ENCODE measurements at places on chromosomes 4 and X.

DNA sequence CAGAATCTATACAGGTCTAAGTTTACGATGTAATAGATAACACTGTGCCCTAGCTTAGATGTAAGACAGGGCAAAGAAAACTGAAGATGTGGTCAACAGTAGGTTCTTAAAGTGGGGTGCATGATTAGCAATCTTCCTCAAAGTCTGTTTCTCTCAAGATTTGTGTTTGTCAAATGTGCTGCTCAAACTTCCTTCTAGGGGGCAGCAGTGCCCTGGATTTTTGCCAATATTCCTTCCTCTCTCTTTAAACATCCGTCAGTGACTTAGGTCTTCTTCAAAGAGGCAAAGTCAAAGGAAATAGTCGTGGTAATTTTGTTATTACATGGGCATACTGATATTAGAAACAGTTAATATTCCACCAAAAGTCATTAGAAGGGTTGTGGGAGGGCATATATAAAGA, 4.2 kb upstream of the PDHA2 start:
- DNase-seq, result no peak

DNA sequence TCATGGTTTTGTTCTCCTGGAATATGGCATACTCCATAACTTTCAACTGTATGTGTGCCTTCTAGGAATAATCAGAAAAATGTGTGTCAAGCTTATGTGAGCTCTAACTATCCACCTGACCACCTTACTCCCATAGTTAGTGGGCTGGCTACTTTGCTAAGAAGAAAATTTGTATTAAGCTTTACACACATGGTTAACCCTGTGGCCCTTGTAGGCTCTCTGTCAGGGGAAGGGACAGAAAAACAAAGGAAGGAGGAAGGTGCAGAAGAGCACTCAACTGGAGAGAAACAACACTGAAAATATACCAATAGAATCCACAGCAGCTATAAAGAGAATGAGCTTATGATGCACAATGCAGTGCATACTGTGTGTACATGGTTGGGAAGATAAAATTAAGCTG, 84.6 kb downstream of the PPP3CA start:
- DNase-seq, result no peak

DNA sequence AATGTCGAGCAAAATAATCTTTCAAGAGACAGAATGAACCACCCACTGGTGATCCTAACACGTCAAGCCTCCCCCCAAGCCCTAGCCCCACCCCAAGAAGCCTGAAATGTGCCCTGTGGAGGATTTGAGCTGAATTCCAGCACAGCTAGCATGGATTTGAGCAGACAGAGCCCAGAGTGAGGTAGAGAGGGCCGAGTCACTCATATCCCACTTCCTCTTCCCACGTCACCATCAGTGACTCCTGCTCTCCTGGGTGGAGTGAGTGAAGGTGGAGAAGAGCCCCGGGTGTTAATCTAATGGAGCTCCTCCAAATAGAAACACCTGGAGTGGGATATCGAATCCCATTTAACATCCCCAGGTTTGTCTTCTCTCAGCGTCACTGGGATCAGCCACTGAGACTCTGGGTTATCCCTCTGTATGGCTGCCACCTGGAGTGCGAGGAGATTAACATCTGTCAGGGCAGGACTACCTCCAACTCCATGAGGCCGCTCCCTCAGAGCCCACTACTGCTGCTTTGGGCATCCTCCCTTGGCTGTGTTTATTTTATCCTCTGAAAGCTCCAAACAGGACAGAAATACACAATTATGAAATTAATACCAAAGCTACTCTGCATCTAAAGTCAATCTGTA, 136.6 kb downstream of the NWD2 start:
- no peak for DNase-seq

- peak; percentile 52 for DNase-seq
These were observed 3.5 kb downstream of the CCNI start for GRCh38 chr4:77072195-77072753.

GRCh38 chrX:81195712-81196111, 6.0 kb downstream of the HMGN5 start:
- peak; percentile 19 for DNase-seq

DNA sequence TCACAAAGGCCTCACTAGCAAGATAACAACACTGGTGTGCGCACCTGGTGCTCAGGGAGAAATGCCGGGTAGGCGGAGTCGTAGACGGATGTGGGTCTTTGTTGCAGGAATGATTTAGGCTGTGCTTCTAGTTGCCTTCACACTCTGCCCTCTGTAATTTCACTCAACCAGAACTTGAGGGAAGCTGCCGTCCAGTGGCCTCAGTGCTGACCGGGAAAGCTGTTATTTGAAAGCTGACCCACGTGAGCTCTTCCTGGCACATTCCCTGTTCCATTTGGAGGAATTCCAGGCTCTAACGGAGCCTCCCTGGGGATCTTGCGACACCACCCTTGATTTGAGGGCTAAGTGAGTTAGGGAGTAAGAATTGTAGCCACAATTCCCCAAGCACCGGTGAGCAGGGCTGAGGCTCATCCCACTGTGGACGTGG, 15.9 kb downstream of the SH3TC1 start:
- no peak for DNase-seq

- DNase-seq, result no peak
These were observed 154.5 kb upstream of the QRFPR start for GRCh38 chr4:121535351-121535750.

GRCh38 chr4:74108457-74109115, 9.6 kb upstream of the CXCL2 start:
- DNase-seq, result no peak

GRCh38 chrX:110675886-110676285, 119.7 kb downstream of the CHRDL1 start:
- no peak for DNase-seq

- no peak for DNase-seq
These were observed 160.1 kb upstream of the NDST3 start for GRCh38 chr4:117874216-117874615.

DNA sequence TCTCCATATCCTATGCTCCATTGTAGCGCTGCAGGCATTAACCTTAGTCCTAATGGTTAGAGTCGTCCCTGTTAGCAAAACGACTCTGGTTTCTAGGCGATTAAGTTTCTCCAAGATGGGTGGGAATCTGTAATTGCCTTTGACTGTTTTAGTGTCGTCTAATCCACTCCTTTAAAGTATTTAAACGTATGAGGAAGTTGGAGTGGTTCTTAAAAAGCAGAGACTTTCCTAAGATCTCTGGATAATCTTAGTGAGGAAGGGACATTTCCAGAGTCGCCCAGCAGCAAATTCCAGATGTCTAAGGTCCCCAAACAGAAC, 285 bp downstream of the MRPS18C start:
- DNase-seq, result no peak

- no peak for DNase-seq
These were observed 10.4 kb upstream of the TMEM255A start for GRCh38 chrX:120321520-120322281.

GRCh38 chrX:23952984-23953907, 45.4 kb downstream of the CXorf58 start:
- DNase-seq, result peak; percentile 50

DNA sequence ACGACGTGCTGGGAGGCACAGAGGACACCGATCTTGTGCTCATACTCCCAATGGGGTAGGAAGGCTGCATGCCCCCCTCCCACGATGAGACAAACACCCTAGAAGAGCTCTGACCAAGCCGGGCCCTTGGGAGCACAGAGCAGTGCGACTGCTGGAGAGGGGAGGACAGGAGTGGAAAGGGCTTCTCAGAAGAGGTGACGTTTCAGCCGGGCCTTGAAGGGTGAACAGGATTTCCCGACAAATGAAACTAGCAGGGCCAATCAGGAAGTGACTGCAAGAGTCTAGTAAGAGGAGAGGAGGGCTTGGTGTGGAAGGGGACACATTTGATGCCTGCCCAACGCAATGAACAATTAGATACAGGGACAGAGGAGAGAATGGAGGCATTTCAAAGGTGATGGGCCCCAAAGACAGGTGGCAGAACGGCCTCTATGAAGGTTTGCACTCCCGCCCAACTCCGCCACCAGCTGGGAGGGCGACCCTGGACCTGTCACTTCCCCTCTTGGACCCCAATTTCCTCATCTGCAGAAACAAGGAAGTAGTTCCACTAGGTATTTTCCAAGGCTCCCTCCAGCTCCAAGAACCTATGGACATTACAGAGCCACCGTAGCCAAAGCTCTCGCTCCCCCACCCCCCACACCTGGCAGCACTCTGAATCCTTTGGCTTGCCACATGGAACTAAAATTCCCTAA, 3.9 kb downstream of the HCFC1 start:
- no peak for DNase-seq

- DNase-seq, result no peak
These were observed 435.2 kb downstream of the IDS start for GRCh38 chrX:149069899-149070298.

DNA sequence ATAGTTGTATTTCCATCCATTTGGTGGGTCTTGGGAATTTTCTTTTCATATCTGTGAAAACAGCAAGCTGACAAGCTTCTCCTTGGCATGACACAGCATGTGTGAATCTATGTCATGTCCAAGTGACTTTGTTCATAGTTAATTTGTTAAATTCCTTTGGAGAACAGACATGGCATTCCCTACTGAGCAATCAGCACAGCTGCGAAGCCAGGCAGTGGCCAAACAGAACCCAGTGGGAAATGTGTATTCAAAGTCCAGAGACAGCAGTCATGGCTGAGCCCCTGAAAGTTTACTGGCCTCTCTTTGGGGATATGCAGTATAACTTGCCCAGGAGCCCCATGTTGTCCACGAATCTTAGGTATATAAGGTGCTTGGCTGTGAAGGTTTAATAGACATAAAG, 474.7 kb downstream of the NKX6-1 start:
- DNase-seq, result no peak

DNA sequence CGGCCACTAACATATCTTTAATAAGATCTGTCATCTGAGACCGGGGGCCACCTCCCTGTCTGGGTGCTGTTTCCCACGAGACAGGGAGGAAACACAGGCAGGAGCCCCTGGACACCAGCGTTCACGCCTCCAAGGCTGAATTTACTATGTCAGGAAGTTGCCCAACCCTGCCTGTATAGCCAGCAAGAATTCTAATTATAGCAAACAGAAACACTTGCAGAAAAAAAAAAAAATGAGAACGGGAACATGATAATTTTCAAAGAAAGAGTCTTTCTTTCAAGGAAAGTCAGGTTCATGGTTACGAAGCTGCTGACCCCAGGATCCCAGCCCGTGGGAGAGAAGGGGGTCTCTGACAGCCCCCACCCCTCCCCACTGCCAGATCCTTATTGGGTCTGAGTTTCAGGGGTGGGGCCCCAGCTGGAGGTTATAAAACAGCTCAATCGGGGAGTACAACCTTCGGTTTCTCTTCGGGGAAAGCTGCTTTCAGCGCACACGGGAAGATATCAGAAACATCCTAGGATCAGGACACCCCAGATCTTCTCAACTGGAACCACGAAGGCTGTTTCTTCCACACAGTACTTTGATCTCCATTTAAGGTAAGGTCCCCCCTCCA, at the start of gene IL3RA:
TSS of gene IL3RA (plus strand) at position 455 of the 613 bp plus-strand sequence. CDS start 4,981 bp downstream, outside the sequence.
- no peak for DNase-seq

DNA sequence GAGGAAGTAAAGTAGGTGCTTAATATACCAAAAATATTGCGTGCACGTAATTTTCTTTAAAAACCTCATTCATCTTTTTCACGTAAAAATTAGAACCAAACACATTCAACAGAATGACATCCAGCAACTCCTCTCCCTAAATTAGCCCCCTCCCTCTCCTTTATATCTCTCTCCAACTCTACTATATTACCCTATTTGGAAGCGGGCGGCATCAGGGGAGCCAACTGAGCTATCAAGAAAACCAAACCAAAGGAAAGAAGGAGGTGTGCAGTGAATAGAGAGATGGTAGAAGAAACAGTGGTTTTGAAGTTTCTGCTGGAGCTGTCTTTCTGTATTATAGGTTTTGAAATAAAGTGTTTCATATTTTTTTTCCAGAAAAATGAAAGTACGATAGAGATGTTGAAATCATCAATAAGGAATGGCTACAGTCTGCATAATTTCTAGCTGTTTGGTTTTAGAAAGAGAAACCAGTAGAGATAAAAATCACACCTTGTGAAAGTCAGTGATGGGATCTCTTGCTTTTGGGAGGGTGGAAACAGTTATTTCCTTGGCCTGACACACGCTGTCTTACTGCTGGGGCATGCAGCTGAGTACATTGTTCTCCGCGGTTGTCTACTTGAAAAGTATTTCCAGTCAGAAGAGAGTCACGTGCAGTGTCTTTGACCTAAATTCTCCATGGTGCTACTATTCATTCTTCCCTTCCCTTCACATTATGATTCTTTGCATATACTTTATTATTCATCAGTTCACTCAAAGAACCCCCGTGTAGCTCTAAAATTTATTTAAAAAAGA, 94.1 kb upstream of the WDR17 start:
- no peak for DNase-seq

DNA sequence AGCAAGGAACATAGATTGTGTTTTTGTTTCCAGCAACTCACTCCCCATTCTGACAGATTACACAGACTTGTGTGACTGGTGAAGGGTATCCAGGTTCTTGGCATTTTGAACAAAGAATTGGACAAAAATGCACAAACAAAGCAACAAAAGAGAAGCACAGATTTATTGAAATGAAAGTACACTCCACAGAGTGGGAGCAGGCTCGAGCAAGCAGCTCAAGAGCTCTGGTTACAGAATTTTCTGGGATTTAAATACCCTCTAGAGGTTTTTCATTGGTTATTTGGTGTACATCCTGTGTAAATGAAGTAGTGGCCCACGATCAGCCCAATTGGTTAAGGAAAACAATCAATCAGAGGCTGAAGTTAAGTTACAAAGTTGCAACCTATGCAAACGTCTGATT, 155.0 kb upstream of the JADE1 start:
- no peak for DNase-seq

- DNase-seq, result no peak
These were observed 66.4 kb upstream of the BANK1 start for GRCh38 chr4:101724093-101724492.

GRCh38 chrX:13452283-13452682, 117.1 kb upstream of the EGFL6 start:
- DNase-seq, result no peak

GRCh38 chrX:116824785-116825184, 362.0 kb upstream of the CT83 start:
- no peak for DNase-seq

- no peak for DNase-seq
These were observed 286.1 kb upstream of the MAD2L1 start for GRCh38 chr4:120352739-120353138.

GRCh38 chr4:16585053-16585452, 313.4 kb downstream of the LDB2 start:
- no peak for DNase-seq

DNA sequence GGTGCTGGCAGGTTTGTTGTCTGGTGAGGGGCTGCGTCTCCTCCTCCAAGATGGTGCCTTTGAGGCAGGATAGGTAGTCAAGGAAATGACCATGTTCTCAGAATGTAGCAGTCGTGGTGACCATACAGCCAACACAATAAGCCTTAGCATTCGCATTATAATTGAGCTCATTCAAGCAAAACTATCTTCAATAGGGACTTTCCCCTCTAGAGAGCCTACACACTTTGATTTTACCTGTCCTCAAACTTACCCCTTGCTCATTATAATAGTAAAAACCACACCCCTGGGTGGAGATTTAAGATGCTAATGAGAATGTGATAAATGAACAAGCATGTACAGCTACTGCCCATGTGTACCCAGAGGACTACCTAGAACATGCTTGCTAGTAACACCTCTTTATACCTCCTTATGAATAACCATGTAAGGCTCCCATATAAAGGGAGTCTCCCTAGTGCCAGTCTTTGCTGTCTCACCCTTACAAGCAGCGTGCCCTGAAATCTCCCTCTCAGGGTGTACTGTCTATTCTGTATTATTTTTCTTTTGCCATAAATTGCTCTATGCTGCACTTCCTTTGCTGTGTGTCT, 48.2 kb downstream of the FGFBP1 start:
- no peak for DNase-seq

All from T-helper 2 cell (primary cell).